ENCODE measurements at places on chromosomes 16 and 17. TPM values are rescaled to one million over a fixed set of nuclear protein-coding genes. Genes with fewer than 3 reads are reported as not detected.

DNA sequence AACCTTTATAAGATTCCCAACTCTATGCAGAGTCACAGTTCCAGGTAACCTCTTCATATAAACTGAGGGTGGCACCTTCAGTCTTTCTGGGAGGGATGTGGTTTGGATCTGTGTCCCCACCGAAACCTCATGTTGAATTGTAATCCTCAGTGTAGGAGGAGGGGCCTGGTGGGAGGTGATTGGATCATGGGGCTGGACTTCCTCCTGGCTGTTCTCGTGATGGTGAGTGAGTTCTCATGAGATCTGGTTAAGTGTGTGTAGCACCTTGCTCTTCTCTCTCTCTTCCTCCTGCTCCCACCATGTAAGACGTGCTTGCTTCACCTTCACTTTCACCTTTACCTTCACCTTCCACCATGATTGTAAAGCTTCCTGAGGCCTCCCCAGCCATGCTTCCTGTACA is 30.5 kb downstream of the HS3ST2 start:
- no peak for DNase-seq

GRCh38 chr17:28372203-28372944 is 880 bp downstream of the SARM1 start:
- peak; percentile 28 for DNase-seq

DNA sequence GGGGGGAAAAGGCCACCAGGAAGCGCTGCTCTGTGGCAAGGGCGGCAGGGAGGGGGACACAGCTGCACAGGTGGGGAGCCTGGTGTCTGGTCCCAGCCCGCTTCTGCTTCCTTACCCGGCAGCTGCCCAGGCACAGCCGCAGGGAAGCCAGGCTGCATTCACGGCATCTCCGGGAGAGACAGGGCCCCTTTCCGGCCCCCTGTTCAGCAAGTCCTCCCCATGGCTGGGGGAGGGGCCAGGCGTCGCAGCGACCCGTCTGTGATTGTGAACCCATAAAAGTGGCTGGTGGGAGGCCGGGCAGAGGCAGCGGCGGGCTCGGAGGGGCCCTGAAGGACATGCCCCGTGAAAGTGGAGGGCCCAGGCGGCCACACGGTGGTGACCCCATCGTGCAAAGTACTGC is 28.7 kb downstream of the SOX8 start:
- no peak for DNase-seq

- DNase-seq, result no peak
These were observed 186.3 kb downstream of the CPPED1 start for GRCh38 chr16:12617401-12617819.

- peak; percentile 96 for DNase-seq
These were observed 3.4 kb downstream of the MAP2K3 start for GRCh38 chr17:21287703-21288449.

GRCh38 chr16:28000314-28001169 is 63.0 kb downstream of the GSG1L start:
- no peak for DNase-seq

DNA sequence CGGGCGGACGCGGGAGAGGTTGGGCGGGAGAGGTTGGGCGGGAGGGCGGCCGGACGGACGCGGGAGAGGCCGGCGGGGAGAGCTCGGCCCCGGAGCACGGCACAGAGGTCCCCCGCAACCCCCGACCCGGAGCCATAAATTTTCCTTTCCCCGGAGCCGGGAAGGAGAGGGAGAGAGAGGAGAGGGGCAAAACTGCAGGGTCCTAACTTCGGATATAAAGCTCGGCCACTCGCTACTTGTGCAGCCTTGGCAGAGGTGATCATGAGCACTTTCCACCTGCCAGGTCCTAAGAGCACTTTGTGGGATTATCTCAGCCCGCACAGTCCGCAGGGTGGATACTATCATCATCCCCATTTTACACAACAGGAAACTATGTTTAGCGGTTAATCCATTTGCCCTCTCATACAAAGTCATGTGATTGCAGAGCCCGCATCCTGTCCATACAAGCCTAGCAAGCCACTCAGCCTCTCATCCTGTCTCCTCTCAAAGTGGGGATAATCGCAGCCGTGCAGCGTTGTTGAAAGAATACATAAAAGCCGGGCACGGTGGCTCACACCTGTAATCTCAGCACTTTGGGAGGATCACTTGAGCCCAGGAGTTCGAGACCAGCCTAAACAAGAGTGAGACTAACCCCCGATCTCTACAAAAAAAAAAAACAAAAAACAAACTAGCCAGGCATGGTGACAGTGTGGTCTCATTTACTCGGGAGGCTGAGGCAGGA is 780 bp upstream of the DCAKD start:
- DNase-seq, result peak; percentile 20

DNA sequence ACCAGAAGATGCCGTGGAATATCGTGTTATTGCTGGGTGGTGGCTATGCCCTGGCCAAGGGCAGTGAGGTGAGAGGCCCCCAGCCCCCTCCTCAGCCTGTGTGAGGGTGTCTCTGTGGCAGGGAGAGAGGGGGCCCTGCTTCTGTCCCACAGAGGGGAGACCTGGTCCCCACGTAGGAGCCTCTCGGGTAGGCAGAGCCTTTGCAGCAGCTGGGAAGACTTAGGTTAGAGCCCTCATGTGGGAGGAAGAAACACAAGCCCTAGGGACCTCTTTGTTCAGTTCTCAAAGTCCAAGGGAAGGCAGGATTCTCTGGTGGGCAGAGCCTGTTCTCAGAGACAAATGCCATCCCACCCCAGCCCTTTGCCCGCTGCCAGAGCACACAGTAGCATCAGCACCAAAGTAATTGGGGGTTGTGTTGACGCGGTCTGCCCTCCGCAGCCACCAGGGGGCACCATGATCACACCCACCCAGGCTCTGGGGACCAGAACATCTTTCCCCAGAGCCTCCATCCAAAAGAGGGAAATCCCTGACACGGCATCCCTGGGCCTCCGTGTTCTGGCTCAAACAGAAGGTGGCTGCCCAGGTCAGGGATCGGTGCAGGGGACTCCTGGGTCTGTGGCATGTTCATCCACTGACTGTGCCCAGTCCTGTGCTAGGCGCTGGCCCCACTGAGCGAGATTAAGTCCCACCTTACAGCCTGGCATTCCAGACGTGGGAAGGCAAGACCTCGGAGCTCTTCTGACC is 11.5 kb upstream of the FOXN1 start:
- peak; percentile 38 for DNase-seq

GRCh38 chr17:9432134-9432885 is 143.3 kb downstream of the STX8 start:
- DNase-seq, result peak; percentile 67

GRCh38 chr16:31274831-31275816 is 15.3 kb downstream of the ITGAM start:
- DNase-seq, result no peak

Gene NXPH3
- 0.66 TPM for total RNA-seq

DNA sequence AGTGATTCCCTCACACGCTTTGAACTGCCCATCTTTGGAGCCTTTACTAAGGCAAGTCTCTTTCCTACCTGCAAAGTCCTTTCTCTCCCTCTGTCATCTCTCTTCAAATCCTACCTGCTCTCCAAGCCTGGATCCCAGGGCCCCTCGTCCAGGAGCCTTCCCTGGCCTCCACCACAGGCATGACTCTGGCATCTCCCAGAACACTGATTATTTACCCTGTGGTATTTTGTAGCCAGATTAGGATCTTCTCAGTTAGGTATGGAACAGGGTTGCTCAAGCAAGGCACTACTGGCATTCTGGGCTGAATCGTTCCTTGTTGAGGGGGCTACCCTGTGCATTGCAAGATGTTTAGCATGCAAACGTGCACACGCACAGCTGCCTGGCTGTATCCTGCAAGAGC is 31.9 kb upstream of the POLR3E start:
- DNase-seq, result no peak

DNA sequence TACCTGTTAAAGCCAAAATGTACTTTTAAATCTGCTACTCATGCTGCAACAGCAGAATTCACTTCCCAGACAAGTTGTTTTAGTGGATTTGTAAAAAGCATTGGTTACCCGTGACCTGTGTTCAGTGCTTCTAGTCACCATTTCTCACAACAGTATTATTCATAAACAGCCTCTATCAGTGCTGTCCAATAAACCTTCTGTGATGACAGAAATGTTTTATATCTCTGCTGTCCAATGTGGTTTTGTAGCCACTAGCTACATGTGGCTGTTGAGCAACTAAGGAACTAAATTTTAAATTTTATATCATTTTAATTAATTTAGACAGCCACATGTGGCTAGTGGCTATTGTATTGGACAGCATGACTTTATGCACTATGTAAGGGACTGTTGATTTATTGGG is 12.6 kb downstream of the MAP3K3 start:
- DNase-seq, result no peak

DNA sequence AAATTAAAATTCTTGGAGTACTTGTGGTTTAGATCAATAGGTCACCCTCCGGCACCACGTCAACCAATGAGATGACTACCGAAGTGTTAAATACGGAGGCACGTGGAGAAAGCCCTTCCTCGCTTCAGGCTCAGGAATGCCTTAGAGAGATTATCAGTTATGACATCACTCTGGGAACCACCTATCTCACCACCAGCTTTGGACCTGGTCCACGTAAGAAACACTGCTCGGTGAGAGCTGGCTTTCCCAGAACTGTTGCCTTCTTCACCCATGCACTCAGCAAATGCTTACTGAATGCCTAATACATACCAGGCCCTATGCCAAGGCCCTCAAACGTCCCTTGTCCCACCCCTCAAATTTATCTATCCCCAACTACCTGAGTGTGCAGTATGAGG is 71.3 kb downstream of the SMG6 start:
- DNase-seq, result peak; percentile 60

Gene HYDIN
- 1.3 TPM for total RNA-seq

Gene INCA1
- 0.33 TPM for total RNA-seq

GRCh38 chr16:74999219-74999608 is 390 bp downstream of the ZNRF1 start:
- no peak for DNase-seq

GRCh38 chr17:56893503-56893902 is 20.3 kb downstream of the TRIM25 start:
- DNase-seq, result no peak

GRCh38 chr17:8056232-8056975 is 17.5 kb downstream of the ALOX15B start:
- DNase-seq, result peak; percentile 83

DNA sequence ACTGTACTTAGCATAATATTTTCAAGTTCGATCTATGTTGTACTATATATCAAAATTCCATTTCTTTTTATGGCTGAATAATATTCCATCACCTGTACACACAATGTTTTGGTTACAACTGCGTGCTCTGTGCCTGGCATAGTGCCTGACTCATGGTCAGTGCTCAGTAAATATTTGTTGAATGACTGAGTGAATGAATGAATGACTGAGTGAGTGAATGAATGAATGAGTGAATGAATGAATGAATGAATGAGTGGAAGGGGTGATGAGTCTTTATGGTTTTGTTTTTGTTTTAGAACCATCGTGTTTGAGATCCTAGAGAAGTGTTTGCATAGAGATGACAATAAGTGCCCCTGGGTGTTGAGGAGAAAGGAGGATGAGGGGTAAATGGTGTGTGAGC is 155.3 kb downstream of the MRM1 start:
- no peak for DNase-seq

DNA sequence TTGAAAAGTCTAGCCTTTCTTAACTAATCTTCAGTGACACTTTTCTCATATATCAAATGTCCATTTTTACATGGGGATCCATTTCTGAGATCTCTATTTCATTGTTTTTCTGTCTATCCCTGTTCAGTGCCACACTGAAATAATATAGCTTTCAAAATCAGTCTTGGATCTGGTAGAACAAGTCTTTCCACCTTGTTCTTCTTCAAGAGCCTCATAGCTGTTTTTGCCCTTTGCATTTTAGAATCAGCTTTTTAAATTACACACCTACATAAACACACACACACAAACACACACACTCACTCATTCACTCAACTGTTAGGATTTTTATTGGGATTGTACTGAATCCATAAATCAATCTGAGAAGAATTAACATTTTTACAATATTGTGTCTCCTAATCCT is 19.2 kb downstream of the GSDMB start:
- no peak for DNase-seq

DNA sequence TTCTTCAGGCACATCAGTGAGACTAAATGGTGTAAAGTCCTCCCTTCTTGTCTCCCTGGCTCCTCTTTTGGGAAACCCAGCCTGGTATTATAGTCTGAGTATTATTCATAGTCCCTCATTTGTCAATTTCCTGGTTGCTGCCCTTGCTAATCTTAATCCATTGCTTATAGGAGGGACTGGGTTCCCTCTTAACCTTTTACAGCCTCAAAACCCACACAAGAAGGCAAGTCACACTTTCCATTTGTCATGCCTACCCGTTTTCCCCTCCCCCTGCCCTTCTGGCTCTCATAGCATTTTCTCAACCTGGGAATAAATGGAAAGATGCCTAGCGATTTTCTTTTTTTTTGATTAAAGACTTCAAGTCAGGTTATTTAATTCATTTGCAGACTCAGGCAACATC is 124.8 kb downstream of the MAP2K6 start:
- no peak for DNase-seq

GRCh38 chr17:69175625-69176456 is 34.1 kb upstream of the ABCA6 start:
- peak; percentile 88 for DNase-seq

Gene KRT15
- not detected for total RNA-seq

DNA sequence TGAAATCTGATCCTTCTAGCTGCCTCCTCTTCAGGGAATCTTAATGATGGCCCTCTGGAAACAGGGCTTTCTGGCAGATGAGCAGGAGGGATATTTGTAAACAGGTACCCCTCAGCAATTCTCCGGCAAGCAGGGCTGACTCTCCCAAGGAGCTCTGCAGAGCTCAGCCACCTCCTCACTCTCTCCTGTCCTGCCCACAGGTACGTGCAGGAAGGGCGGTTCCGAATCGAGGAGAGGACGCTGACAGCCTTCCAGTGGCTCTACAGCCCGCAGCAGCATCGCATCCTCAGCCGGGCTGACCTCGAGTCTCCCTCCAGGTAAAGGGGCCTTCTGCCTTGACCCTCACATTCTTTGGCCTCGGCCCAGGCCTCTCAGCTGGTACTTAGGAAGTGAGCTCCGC is 20.7 kb upstream of the CCDC92B start:
- DNase-seq, result no peak

DNA sequence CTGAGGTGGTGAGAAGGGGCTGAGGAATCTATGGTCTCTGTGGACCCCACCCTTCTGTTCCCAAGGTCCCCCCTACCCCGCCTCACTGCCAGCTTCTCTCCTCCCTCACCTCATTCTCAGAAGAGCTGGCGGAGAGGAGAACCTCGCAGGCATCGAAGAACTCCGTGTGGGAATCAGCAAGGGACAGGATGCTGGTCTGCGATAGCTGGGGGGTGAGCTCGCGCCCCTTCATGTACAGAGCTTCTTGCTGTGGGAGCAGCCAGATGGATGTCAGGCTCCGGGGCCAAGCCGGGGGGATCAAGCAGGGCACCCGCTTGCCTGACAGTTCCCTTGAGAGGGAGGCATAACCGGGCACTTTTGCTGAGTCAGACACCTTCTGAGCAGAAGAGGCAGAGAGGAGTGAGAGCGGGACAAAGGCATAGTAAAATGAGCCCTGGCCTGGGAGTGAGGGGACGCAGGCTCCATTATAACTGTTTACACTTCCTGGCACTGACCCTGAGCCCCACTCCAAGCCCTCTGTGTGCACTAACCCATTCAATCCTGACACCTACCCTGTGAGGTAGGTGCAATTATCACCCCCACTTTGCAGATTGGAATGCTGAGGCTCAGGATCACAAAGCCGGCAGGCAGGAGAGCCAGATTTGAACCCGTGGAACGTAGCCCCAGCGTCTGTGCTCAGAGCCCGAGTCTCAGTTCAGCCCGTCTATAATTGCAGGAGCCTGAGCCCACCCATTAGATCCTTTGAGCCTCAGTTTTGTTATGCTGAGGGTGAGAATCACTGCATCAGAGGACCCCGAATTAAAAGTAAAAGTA is 6.3 kb downstream of the OSBPL7 start:
- no peak for DNase-seq

Gene PSMD7
- total RNA-seq, result 65.9 TPM

Gene KRT40
- not detected for total RNA-seq

Gene TEKT3
- 0.33 TPM for total RNA-seq
